Activated CD4-positive, alpha-beta T cell treated with anti-CD3 and anti-CD28 coated beads, Interleukin-2, amount 50 U/mL, for 4 hours (primary cell): ENCODE measurements at places on chromosomes 3 and 15.

DNA sequence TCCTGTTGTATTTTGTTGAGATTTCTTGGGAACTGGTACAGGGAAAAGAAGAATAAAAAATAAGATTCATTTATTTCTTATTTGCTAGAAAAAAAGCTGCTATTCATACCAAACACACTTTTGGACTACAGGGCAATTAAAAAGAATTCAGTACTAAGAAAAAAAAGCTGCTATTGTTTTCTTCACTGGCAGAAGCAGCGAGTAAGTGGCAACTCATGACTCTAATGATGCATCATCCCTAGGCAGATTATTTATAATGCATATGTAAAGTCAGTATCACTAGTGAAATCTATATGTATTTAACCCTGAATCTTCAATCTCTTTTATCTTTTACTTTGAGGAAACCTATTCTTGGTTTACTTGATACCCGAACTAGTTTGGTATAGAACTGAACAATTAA is 15.2 kb downstream of the PFN2 start:
- no peak for DNase-seq

- DNase-seq, result no peak
These were observed 919.3 kb downstream of the TUSC7 start for GRCh38 chr3:117628823-117629291.

DNA sequence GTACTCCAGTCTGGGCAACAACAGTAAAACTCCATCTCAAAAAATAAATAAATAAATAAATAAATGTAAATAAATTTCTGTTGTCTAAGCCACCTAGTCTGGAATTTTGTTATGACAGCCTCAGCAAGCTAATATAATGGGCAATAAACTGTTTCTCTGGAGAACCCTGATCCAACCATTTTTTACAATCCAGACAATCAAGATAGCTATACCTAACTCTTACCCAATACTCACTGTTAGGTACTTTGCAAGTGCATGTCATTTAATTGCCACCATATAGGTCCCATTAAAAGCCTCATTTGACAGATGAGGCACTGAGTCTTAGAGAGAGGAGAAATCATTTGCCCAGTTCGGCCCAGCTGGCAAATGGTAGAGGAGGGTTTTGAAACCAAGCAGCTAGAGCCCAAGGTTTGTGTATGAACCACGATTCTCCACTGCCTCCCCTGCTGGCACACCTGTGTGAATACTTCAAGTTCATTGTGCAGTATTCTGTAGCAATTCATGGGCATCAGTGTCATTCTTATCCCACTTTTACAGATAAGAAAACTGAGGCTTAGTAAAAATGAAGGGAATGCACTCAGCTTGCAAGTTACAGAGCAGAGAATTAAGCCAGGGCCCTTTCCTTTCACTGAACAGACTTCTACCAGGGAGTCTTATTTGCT is 107.0 kb upstream of the UBE2E1 start:
- no peak for DNase-seq

DNA sequence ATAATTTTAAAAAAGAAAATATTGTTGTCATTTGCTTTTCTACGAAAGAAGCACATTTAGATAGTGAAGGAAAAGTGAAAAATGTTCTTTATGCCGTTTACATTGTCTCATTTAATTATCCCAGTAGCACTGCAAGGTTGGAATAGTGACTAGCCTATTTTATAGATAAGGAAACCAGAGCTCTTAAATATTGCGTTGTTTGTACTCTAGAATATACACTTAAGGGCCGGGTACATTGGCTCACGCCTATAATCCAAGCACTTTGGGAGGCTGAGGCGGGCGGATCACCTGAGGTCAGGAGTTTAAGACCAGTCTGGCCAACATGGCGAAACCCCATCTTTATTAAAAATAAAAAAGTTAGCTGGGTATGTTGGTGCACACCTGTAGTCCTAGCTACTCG is 127.5 kb downstream of the FNDC3B start:
- DNase-seq, result no peak

GRCh38 chr3:8816106-8816505 is 46.7 kb upstream of the OXTR start:
- DNase-seq, result no peak

DNA sequence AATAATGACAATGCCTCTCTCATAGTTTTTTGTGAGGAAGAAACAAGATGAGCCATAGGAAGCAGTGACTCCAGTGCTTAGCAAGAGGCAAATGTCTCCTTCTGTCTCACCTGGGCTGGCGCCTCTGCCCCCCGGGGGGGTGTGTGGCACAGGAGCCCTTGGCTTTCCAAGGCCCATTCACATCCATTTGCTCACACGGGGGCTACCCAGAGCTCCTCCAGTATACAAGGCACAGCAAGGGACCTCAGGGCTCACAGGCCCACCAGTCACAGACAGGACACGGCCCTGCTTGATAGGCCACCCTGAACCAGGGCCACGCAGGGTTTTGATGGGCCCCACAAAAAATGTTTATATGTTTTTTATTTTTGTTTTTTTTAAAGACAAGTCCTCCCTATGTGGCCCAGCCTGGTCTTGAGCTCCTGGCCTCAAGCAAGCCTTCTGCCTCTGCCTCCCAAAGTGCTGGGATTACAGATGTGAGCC is 21.9 kb upstream of the EHD4 start:
- no peak for DNase-seq

DNA sequence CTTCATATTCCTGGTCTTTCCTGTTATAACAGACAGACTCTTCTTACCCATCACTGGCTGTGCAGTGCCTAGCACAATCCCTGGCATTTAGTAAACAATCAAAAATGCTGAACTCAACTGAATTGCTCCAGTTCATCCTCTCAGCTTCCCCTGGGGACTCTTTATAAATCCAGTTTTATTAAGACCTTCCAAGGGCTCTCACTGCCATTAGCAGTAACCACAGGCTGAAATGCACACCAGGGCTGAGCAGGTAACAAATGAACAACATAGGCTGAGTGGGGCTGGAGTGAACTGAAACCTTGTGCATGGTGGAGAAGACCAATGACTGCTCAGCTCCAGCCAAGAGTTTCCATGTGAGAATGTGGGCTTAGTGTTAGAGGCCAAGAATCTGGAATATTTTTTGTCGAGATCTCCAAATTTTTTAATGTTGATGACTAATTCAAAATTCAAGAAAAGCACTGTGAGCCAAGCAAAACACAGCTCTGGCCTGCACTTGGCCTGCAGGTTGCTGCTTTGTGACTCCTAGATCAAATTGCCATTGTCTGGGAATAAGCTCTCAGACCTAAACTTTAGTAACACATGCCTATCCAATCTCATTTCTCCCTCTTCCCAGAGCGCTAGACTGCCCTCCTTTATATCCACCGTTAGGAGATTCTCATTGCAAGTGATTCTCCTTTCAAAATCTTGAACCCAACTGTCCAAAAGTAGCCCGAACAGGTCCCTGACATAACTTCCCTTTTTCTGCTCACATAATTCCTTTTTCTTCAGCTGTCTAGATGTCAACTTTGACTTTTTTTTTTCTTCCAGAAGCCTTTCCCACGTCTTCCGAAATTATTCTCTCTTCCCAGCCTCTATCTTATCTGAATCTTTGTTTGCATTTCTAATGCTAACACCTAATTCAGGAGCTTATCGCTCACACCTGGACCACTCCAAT is 7.4 kb downstream of the SQOR start:
- DNase-seq, result no peak

GRCh38 chr3:37652851-37653250 is 208.8 kb upstream of the CTDSPL start:
- no peak for DNase-seq

DNA sequence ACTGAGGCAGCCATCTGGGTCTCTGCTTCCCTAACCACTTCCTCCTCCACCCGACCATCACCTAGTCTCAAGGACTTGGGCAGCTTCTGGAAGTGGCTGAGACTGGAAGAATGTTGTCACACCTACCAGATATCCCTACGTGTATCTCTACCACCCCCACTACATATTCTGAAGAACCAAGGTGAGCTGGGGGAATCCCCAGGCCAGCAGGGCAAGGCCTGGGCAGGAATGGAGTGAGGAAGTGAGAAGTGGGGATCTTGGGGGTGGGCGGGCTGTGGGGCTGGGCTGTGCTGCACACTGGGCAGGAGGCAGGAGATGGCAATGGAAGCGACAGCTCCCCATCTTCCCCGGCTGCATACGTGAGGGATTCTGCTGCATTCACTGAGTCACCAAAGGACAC is 17.5 kb upstream of the ALDH1A3 start:
- DNase-seq, result no peak
